Esophagus squamous epithelium (tissue), 5 donors: ENCODE measurements at places on chromosomes 16 and 17.

- DNase-seq: no peak
These were observed 4.9 kb downstream of the MYO15B start for GRCh38 chr17:75592348-75593020.

- no peak for DNase-seq
These were observed at the start of gene ZPBP2 for GRCh38 chr17:39867880-39868553. ZPBP2 (plus strand) TSS chr17:39868202; CDS start chr17:39868355, 153 bp downstream.

GRCh38 chr17:8959312-8959918, 6.1 kb downstream of the PIK3R5 start:
- DNase-seq: no peak

GRCh38 chr17:51050291-51051033, 70.2 kb downstream of the SPAG9 start:
- no peak for DNase-seq

GRCh38 chr17:35912339-35912912, 18.1 kb downstream of the RDM1 start:
- no peak for DNase-seq

DNA sequence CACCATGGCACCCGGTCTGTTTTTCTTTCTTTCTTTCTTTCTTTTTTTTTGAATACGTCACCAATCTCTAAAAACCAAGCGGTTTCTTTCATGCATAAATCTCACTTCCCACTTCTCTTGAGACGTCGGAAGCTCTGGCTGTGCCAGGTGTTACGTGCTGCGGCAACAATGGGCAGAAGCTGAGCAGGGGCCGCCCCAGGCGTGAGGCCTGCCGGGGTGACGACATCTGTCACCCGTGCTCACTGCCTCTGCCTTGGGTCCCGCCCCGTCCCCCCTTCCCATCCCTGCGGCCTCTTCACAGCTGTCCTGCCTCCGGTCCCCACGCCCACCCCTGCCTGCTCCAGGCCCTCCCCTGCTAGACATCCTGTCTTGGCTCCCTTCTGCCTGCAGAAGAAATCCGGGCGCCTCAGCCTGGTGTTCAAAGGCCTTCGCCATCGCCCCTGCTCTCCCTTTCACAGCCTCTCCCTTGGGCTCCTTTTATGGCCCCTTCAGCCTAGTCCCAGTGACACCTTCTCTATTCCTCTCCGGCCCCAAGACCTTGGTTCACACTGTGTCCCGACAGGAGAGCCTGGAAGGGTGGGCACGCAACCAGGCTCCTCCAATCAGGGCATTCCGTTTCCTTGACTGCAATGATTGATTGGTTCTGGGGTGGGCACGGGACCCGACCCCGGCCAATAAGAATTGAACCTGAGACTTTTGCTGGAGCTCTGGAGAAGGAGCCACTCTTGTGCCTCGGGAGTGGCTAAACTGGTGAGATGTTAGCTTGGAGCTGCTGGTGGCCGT, 4.8 kb downstream of the P2RX1 start:
- no peak for DNase-seq

DNA sequence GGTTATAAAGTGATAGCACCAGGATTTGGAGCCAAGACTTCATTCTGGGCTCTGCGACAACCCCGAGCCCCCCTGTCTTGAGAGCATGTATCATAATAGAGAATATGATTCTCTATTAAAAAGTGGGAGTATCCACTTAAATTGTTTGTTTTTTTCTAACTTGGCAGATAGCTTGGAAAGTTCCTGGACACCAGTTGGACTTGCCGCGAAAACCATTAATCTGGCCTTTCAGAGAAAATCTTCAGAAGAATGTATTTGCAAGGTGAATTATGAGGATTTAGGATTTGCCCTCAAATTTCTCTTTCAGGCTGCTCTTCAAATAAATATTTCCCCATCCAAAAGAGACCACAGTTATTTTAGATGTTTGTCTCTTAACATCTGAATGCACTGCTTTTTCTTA, 53.5 kb downstream of the MARCHF10 start:
- DNase-seq: no peak

GRCh38 chr17:9436630-9437029, 139.0 kb downstream of the STX8 start:
- no peak for DNase-seq

GRCh38 chr16:66240631-66241395, 125.7 kb upstream of the CDH5 start:
- no peak for DNase-seq

- DNase-seq: no peak
These were observed 73.9 kb downstream of the SPAG9 start for GRCh38 chr17:51046514-51047384.

DNA sequence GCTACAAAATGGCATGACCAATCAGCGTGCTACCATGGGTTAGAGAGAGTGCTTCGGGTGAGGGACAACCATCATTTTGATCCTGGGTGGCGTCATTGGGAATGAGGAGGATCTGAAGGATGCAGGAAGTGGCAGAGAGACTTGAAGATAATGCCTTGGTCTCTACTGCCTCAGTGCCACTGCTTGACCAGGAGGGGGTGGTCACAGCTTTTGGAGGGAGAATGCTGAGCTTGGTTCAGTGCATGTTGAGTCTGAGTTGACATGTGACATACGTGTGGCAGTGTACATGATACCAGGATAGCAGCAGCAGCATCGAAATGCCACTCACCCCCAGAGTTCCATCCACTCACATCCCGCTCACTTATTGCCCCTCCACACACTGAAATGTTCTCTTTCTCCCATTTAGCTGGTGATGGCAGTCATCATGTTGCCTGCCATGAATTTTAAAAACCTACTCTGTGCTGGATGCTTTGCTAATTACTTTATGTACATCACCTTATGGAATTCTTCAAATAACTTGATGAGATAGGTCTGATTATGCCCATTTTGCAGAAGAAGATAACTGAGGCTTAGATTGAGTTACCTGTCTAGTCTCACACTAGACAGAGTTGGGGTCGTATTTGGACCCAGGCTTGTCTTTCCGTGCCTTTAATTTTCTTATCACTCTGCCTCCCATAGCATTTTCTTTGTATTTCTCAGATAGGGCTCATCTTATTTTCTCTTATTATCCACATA, 36.7 kb downstream of the ARSG start:
- DNase-seq: no peak

DNA sequence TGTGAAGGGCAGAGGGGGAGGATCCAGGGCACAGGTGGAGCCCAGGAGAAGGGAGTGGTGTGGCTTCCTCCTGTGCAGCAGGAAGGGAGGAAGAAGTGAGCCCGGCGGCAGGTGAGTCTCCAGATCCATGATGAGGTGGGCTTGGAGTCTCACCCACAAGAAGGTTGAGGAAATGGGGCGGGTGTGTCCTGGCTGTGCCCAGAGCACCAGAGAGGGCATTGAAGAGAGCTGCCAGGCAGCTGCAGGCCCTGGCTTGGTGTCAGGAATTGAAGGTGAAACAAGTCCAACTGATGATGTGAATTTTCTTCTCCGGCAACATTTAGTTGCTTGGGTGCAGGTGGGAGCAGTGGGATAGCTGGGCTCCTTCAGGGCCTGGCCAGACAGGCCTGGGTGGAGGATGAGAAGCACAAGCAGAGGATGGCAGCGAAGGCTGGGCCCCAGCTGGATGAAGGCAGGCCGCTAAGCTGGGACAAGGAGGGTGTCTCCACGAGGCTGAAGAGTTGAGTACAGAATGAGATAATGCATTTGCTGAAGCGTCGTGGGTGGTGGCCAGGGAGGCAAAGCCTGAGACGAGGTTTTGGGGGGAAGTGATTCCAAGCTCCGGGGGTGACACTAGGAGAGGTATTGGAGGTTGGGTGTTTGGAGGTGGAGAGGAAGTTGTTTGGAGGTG, 18.3 kb downstream of the NT5M start:
- no peak for DNase-seq

DNA sequence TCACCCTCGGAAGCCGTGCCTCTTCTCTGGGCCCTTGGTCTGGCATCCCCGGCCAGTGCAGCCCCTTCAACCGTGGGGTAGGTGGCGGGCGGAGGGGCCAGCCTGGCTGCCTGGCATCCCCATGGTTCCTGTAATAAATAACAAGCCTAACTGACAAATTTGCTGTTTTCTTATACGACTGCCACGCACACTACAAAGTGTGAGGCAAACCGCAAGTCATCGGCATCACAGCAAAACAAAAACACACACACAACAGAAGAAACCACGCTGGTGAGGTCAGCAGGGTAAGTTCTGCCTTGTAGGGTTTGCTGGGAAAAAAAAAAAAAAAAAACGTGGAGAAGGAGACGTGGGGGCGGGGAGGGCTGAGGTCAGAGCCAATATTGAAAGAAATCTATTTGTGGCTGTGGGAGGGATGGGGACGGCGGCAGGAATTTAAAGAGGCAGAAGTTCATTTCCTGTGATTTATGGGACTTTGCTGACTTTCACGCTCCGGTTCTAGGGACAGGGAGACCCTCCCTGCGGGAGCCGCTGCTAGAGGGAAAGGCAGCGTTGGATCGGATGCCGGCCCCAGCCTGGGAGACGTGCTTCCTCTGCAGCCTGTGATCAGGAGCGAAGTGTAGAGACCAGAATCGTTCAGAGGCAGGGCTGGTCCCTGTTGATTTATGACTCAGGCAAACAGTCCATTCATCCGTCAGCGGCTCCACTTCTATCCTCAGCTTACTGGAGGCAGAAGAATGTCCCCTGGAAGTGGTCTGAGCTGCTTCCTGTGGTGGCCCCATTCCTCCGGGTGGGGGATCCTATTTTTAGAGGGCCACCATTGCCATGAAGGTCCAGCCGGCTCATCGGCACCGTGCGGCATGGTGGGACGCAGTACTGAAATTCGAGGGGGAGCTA, 162.8 kb downstream of the FOXL1 start:
- DNase-seq: no peak

DNA sequence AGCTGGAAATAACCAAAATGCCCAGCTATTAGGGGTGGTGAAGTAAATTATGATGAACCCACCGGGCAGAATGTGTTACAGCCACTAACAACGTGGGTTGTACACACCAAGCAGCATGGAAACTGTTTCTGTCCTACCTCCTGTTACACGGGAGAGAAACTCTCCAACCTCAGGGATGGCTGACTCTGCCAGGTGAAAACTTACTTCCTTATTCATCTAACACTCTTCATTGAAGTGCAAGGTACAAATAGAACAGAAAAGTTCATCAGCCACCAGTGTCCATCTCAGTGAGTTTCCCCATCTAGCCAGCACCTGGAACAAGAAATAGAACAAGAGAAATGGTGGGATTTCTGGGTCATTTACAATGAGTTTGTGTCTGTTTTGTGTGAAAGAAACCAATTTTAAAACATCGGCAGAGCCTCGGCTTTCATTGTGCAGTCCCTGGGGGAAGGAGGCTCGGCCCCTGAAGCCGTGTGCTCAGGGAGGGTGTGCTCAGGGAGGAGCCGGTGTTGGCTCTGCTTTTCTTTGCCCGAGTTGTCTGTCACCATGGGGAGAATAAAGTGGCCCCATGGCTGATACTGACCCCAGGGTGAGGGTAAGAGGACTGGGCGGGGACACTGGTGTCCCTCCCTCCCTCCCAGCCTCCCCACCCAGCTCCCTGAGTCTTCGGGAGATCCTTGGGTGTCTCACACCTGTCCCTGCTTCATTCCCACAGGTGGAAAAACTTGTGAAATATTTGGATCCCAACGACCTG, 39.8 kb downstream of the RAB11FIP4 start:
- no peak for DNase-seq

- DNase-seq: no peak
These were observed 2.7 kb downstream of the TBCD start for GRCh38 chr17:82754297-82755208.

DNA sequence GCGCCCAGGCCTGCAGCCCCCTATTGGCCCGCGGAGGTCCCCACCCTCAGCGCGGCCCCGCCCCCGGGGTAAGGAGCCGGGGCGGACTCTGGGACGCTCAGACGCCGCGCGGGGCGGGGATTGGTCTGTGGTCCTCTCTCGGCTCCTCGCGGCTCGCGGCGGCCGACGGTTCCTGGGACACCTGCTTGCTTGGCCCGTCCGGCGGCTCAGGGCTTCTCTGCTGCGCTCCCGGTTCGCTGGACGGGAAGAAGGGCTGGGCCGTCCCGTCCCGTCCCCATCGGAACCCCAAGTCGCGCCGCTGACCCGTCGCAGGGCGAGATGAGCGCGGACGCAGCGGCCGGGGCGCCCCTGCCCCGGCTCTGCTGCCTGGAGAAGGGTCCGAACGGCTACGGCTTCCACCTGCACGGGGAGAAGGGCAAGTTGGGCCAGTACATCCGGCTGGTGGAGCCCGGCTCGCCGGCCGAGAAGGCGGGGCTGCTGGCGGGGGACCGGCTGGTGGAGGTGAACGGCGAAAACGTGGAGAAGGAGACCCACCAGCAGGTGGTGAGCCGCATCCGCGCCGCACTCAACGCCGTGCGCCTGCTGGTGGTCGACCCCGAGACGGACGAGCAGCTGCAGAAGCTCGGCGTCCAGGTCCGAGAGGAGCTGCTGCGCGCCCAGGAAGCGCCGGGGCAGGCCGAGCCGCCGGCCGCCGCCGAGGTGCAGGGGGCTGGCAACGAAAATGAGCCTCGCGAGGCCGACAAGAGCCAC, at the start of gene NHERF1:
Gene NHERF1, plus strand, starts transcription at position 100 of the 750 bp plus-strand sequence. Its CDS starts 219 bp downstream, at position 319.
- peak; percentile 71 for DNase-seq

DNA sequence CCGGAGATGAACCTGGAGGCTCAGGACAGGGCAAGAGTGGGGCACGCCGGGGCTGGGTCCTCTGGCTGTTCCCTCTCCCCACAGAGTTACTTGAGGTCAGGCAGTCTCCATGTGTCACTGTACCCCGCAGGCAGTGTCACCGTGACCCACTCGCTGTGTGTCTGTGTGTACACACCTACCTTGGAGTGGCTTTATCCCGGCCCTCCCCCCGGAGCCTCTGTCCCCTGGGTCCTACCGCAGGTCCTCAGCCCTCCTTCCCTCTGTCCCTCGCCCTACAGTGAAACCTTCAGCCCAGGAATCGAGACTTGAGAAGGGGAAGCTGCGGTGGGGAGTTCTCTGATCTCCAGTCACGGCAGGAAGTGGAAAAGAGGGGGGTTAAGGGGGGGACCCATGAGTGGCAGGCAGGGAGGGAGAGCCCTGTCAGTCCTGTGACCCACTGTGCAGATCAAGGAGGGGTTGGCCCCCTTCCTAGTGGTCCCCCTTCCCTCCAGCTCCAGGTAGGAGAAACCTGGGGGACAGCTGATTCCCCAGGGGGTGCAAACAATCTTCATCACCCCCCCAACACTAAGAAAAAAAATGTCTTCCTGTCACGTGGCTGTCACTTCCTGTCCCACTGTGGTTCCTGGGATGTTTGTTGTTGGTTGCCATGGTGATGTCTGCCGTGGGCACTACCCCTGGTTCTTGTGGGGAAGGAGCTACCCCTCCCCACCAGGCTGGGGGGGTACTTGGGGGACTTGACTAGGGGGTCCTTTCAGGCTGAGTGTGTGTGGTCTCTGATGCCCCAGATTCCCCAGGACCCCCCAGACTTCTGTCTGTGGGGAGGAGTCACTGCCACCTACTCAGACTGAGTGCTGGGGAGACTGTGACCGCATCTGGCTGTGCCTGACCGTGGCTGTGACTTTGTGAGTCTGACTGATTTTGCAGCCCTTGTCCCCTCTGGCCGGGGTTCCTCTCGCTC, 13.7 kb downstream of the RARA start:
- DNase-seq: peak; percentile 57

GRCh38 chr17:72560303-72561247, 439.8 kb downstream of the SOX9 start:
- DNase-seq: no peak
